ENCODE measurements at places on chromosomes 12 and 14.

DNA sequence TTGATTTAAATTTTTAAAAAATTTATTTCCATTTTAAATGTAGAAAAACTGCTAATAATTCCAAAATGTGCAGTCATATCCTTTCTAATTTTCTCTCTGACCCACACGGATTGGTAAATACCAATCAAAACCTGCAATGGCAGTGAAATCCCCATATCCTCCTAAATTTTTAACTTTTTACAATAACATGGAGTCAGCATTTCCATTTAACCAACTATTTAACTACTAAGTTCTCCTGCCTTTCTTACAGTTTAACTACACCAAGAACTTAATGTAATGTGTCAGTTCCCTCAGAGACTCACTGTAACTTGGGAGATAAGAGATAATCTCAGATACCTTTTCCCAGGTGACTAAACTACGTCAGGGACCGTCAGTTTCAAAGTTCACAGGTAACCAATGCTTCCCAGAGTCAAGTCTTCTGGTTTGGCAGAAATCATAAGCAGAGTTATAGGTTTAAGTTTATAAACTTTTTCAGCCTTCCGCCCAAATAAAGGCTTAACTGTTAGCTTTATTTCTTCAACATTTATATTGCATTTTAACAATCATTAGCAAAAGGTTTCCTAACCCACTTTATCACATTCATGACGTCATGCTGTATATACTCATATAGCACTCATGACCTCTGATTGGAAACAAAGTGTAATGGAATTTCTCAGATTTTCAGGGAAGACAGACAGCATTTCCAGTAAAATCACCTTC, 7.6 kb downstream of the KRAS start:
- no peak for DNase-seq

GRCh38 chr12:81461163-81461562, 298.0 kb downstream of the PPFIA2 start:
- DNase-seq = no peak

DNA sequence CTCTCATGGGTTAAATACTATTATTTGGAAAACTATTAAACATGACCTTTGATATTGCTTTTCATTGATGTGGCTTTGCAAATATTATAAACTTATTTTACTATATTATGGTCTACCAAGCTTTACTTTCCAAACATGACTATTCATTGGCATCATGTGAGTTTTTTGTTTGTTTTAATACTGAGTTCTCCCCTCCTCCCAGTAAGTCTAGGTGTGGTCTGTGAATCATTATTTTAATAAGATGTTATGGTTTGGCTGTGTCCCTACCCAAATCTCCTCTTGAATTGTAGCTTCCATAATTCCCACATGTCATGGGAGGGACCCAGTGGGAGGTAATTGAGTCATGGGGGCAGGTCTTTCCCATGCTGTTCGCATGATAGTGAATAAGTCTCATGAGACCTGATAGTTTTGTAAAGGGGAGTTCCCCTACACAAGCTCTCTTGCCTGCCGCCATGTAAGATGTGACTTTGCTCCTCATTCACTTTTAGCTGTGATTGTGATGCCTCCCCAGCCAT, 80.0 kb downstream of the BORCS5 start:
- DNase-seq = no peak

GRCh38 chr14:62084020-62084419, 321.8 kb downstream of the SNAPC1 start:
- DNase-seq = no peak

DNA sequence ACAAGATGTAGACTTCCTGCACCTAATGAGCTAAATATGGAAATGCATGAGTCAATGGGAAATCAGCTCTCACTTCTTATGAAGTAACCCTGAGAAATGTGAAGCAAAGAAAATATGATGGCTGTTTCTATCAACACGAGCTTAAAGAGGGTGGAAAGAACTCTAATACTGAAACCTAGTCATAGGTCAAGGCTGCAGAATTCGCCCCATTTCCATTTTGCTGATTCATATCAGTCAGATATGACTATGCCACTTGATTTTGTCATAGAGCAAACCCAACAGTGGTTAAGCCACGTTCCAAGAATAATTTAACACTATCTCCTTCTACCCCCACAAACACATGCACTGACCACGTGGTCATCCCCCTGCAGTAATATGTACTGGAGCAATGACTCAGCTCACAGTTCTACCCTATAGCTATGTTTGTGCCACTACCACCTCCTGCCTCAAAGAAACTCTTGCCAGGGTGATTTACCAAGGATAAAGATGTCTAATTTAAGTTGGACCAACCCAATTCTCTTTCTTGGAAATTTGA, 157.5 kb downstream of the TMTC3 start:
- DNase-seq = no peak

DNA sequence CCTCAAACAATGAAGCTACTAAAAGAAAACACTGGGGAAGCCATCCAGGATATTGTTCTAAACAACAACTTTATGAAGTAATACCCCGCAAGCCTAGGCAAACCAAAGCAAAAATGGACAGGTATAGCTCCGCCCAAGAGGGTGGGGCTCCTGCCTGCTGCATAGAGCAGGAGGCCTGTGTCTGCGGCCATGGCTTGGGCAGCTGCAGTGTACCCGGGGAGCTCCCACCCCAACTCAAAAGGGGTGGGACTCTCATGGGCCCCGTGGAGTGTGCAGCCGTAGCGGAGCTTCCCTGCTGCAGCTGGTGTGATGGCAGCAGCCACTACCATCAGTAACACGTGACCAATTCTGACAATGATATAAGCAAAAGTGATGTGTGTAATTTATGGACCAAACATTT, 264.2 kb upstream of the KITLG start:
- DNase-seq = no peak

- DNase-seq = no peak
These were observed 1.6 kb downstream of the MMP14 start for GRCh38 chr14:22837750-22838538.

- no peak for DNase-seq
These were observed 98.7 kb downstream of the WIF1 start for GRCh38 chr12:65022421-65022820.

DNA sequence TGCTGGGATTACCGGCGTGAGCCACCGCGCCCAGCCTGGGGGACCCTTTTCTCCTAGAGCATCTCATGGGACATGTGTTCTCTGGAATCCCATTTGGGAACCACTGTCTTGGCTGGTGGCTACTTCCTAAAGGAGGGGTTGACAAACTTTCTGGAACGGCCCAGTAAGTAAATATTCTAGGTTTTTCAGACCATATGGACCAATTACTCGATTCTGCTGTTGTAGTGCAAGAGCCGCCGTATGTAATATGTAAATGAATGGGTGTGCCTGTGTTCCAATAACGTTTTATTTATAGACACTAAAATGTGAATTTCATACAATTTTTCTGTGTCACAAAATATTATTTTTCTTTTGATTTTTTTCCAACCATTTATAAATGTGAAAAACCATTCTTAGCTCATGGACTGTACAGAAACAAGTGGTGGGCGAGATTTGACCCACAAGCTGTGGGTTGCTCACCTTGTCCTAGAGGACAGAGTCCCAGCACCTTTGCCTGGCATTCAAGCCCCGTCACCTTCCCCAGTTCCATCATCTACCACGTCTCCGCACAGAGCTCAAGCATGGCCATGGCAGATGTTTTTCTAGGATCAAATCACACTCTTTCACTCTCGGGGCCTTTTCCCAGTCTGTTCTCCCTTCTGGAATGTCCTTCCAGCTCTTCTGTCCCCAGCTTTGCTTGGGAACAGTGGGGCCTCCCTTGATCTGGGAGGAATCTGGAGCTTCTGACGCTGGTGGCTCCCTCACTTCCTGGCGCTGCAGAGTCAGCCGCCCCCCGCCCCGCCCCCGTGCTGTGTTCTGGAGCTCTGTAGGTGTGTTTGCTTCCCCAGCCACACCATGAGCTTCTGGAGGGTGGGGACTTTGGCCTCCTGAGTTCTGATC, 17.9 kb upstream of the RCOR1 start:
- DNase-seq = no peak

Measured in stimulated activated CD8-positive, alpha-beta memory T cell treated with anti-CD3 and anti-CD28 coated beads, Interleukin-7, amount 100 ng/mL, for 24 hours (primary cell).